ENCODE measurements at places on chromosomes 7 and 10. TPM values are rescaled to one million over a fixed set of nuclear protein-coding genes. Genes with fewer than 3 reads are reported as not detected.

- DNase-seq = no peak
Observed at GRCh38 chr10:114870486-114870885, 48.9 kb downstream of the FHIP2A start.

- no peak for DNase-seq
Observed at GRCh38 chr10:71837098-71837827, 13.8 kb downstream of the PSAP start.

KEL gene
- 3.7 TPM for polyA plus RNA-seq

GRCh38 chr7:83649701-83650100 lies 762 bp upstream of the SEMA3E start:
- no peak for DNase-seq

DNA sequence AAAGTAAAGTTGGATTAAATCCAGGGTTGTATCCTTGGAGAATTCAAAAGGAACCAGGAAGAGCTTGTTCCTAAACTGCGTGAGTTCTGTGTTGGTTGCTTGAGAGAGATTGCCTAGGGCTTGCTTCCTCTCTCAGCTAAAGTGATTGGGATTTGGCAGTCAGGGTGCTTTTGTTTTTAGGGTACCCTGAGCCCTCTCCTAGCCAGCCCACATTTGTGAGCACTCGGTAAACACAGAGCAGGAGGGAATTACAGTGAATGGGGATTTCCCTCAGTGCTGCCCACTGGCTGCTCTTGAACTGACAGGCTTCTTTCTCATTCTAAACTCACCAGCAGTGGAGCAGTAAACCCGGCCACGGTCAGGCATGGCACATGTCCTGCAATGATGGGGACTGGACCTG lies 146.9 kb downstream of the TPST1 start:
- DNase-seq = no peak

- no peak for DNase-seq
Observed at GRCh38 chr7:35004531-35005095, 32.7 kb downstream of the DPY19L1 start.

- no peak for DNase-seq
Observed at GRCh38 chr10:18955061-18955460, 93.5 kb upstream of the MALRD1 start.

GRCh38 chr7:33516568-33516967 lies 387.2 kb downstream of the BBS9 start:
- no peak for DNase-seq

DNA sequence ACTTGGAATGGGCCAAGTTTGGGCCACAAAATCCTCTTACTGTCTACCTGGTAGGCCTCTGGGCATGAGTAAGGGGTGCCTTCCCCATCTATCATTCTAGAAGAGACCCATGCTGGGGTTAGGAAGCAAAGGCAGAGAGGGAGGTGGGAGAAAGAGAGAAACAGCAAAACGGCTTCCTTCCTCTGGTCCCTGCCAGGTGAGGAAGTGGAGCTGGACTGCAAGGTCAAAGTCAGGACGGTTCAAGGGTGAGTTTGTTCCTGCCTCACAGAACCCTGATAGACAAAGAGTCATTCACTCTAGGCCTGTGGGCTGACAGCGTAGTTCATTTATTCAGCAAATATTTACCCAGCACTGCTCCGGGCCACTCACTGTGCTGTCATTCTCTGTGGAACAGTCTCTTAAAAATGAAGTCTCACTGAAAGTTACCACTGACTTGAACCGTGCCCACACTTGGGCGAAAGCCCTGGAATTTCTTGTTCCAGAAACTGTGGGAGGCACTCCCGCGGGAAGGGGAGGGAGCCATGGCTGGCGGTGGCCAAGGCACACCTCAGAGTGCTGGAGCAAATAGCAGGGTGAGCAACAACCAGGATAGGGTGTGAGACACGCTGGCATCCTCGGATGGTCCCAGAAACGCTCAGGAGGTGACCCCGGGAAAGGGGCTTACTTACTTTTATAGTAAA lies 26.2 kb upstream of the ECHDC3 start:
- DNase-seq = no peak

GRCh38 chr10:78182841-78183240 lies 149.2 kb downstream of the RPS24 start:
- DNase-seq = no peak

DNA sequence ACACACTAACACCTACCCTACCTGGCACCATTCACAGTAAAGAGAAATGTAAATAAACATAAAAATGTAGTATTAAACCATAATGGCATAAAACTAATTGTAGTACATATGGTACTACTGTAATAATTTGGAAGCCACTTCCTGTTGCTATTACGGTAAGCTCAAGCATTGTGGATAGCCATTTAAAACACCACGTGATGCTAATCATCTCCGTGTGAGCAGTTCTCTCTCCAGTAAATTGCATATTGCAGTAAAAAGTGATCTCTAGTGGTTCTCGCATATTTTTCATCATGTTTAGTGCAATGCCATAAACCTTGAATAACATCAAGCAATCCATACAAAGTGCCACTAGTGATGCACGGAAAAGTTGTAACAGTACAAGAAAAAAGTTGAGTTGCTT lies 75.4 kb downstream of the CFTR start:
- DNase-seq = no peak

PPP1R9A gene
- 37.1 TPM for polyA plus RNA-seq
